ENCODE measurements at places on chromosomes 11 and 22.

- DNase-seq: no peak
Observed at GRCh38 chr11:117819096-117820040, 5.2 kb downstream of the FXYD2 start.

- DNase-seq: no peak
Observed at GRCh38 chr11:110903830-110904229, 191.6 kb upstream of the ARHGAP20 start.

GRCh38 chr11:2700415-2701211 is 819 bp upstream of the KCNQ1OT1 start:
- no peak for DNase-seq

DNA sequence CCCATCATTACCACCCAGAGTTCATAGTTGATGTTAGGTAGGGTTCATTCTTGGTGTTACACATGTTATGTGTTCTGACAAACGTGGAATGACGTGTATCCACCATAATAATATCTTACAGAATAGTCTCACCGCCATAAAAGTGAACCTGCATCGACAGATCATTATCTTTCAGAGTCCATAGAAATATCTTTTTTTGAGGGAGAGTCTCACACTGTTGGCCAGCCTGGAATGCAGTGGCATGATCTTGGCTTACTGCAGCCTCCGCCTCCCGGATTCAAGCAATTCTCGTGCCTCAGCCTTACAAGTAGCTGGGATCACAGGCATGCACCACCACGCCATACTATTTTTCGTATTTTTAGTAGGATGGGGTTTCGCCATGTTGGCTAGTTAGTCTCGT is 113.9 kb downstream of the BCR start:
- no peak for DNase-seq

GRCh38 chr11:134560066-134560465 is 148.0 kb upstream of the B3GAT1 start:
- no peak for DNase-seq

GRCh38 chr11:120446802-120447201 is 64.7 kb upstream of the GRIK4 start:
- DNase-seq: no peak

GRCh38 chr22:31262312-31263133 is 29.8 kb downstream of the PIK3IP1 start:
- DNase-seq: no peak

DNA sequence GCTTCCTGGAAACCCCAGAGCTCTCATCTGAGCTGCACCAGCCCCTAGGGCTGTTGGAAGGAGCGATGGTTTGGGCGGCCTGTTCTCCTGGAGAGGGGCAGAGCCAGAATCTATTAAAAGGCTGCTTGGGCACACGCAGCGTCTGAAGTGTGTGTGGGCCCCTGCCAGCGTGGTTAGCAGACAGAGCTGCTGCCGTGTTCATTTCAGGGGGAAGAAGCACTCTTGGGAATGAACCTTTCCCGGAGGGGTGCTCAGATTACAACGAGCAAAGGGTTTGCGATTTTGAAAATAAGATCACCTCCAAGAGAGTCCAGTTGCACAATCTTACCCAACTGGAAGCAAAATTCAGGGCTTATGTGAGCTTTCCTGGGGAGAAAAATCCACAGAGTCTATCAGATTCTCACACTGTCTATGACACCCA is 12.9 kb downstream of the ANO1 start:
- DNase-seq: no peak

GRCh38 chr11:116686866-116687265 is 85.9 kb downstream of the BUD13 start:
- no peak for DNase-seq

DNA sequence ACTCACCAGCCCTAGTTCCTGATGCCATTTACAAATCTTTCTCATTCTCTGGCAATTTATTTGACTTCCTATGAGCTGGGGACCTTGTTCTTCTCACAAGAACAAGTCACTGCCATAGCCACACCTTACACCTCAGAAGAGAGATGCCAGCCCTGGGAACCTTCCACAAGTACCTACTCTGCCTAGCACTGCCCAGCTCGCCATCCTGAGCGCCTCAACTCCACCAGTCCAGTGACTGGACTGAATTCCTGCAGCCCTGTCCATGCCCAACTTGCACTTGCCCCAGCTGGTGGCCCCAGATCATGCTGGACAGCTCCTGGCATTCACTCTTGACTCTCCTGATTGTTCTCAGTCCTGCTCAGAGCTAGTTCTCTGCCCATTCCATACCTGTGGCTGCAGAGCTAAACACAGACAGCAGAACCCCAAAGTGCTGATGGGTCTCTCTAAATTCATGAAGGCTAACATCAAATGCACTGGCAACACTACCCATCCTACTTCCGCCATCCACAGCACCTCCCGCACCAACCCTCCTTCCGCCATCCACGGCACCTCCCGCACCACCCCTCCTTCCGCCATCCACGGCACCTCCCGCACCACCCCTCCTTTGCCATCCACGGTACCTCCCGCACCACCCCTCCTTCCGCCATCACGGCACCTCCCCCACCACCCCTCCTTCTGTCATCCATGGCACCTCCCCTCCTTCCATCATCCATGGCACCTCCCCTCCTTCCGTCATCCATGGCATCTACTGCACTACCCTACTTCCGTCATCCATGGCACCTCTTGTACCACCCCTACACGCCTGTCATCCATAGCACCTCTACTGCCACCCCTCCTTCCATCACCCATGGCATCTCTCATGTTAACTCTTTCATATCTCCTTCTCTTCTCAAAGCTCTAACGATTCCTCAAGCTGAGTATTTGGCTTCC is 23.6 kb upstream of the SLC25A1 start:
- DNase-seq: no peak

GRCh38 chr11:86753459-86753858 is 46.9 kb upstream of the PRSS23 start:
- DNase-seq: no peak

DNA sequence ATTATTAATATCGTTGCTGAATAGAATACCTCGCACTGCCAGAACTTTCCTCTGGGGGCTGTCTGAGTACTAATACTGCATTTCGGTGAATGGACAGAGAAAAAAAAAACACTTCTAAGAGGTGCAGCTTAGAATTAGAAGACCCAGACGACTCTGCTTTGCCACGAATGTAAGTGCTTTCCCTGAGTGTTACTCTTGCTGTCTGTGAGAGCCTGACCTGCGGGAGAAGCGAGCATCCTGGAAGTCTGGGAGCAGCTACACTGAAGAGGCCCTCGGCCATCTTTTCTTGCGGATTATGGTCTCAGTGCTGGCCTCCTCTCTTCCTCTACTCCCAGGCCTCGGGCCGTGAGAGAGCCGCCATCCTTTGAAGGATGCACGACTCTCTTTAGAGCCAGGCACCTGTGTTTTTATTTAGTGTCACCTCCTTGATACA is 94.9 kb downstream of the SCN3B start:
- no peak for DNase-seq

DNA sequence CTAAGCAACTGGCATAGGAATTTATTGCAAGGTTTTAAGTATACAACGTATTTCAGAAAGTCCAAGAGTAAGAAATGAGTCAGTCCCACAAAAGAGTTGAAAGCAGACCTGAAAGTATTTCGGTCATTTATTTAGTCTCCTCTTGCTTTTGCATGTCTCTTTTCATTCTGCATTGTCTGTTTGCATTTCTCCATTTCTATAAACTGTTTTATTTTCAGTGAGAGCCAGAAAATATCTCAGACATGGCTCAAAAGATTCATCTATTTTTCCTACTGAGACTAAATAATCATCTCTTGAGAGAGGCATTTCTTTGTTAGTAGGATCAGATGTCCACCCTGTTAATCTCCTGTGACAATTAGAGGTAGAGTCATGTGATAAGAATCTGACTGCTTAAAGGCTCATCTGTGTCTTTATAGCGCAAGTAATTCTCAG is 219.1 kb upstream of the CCDC179 start:
- no peak for DNase-seq

DNA sequence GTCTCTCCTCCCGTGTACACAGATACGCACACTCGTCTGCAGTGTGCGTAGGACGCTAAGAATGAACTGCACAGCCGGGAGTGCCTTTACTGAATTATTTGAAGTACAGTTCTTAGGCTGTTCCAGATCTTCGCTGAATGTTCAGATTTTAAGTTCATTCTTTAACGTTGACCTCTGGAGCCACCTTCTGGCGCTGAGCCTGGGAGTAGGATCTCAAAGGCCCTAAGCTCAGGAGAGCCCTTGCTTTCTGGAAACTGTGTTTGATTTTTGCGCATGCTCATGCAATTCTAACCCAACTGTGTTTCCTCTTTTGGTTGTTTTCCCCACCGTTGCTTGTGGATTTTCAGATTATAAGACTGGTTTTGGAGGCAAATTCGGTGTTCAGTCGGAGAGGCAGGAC is 22.8 kb downstream of the CTTN start:
- no peak for DNase-seq

DNA sequence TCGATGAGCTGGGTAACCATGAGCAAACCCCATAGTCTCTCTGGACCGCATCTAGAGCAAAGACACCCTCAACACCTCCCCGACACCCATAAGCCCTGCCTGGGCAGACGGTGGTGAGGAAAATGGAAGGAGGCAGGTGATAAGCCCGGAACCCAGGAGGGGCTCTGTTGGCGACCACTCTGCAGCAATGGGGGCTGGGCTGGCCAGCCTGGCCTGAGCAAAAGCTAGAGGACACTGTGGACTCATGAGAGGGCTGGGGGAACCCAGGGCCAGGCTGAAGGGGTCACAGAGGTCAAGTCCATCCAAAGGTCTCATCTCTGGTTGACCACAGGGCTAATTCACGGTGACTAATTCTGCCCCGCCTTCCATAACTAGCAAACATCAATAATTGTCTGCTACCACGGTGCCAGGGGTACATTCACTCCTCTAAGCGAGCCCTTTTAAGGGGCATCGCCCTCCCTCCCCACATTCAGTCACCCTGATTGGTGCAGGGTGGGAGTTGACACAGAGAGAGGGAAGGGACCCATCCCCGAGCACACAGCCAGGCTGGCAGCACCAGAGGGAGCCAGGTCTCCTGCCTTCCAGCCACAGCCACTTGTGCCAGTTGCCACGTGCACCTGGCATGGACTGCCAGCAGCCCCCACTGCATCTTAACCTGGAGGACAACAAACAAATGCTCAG is 4.0 kb downstream of the PYGM start:
- no peak for DNase-seq

- DNase-seq: no peak
Observed at GRCh38 chr22:35322893-35323292, 23.2 kb downstream of the TOM1 start.

GRCh38 chr11:59706518-59707285 is 6.9 kb downstream of the OR10V1 start:
- no peak for DNase-seq

- no peak for DNase-seq
Observed at GRCh38 chr22:31398231-31398630, 1.2 kb upstream of the DRG1 start.

DNA sequence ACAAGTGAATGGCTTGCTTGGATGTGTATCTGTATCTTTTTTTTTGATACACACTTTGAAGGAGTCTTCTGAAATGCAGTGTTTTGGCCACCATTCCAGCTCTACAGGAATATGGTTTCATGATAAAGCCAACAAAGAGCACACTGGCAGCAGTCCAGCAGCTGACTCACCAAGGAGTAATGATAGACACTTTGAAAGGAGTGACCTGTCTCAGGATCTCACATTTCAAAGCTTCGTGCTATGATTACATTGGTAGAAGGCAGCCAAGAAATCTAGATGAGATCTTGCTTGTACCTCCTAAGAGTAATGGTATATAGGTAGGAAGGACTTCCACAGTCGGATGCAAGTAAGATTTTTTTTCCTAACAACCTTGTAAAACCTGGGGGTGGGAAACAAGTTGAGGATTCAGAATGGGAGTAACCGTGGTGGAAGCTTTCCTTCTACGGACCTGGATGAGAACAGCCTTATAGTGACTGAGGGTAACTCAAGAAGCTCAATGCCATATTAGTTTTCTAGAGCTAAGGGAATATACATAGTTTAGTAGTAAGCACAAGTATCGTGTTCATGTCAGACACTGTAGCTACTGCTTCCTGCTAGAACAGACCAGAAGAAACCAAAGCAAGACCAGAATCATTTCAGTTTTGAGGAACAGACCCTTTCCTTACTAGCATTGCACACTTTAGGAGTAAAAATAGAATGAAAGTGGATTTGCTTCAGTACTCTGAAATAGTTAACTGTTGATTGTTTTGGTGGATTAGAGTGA is 25.0 kb downstream of the MTMR3 start:
- no peak for DNase-seq

- no peak for DNase-seq
Observed at GRCh38 chr11:33735271-33736147, 714 bp downstream of the CD59 start.

All from GM18507 (cell line).